ENCODE measurements at places on chromosomes 11 and 22.

DNA sequence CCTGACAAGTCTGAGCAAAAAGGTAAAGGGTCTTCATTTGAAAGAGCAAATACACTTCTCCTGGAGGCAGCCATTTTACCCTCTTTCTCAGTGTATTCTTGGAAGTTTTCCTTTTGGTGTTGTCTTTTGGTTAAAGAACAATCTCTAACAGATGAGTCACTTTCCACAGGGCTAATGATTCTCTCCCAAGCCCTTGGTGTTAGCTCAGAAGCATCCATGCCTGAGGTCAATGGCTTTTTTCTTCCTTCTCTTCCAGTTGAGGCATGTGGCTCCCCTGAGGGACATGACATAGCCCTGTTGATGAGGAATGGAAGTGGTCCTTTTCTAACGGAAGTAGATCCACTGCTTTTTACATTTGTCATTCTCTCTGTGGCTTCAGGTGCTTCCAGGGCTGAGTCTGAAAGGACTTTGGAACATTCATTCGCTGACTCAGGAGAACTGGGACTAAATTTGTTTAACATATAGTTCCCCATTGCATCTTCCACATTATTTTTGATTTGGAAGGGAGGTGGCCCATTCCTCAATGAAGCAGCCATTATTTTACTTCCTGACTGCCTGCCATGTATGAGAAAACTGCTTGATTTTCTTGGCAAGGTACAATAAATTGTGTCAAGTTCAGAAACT lies 13.8 kb upstream of the POGLUT3 start:
- no peak for DNase-seq

DNA sequence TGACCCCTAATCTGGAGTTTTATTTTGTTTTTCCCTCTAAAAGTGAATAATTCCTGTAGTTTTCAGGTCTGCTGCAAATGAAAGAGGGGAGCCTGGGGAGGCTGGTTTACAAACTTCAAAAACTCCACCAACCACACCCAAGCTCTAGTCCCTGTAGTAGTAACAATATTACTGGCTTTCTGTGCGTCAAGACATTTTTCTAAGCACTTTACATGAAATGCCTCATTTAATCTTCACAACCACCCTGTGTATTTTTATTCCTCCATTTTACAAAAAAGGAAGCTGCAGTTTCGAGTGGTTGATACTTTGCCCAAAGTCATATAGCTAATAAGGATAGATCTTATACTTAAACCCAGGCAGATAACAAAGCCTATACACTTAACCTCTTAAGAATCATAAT lies 23.5 kb downstream of the CTNND1 start:
- no peak for DNase-seq

DNA sequence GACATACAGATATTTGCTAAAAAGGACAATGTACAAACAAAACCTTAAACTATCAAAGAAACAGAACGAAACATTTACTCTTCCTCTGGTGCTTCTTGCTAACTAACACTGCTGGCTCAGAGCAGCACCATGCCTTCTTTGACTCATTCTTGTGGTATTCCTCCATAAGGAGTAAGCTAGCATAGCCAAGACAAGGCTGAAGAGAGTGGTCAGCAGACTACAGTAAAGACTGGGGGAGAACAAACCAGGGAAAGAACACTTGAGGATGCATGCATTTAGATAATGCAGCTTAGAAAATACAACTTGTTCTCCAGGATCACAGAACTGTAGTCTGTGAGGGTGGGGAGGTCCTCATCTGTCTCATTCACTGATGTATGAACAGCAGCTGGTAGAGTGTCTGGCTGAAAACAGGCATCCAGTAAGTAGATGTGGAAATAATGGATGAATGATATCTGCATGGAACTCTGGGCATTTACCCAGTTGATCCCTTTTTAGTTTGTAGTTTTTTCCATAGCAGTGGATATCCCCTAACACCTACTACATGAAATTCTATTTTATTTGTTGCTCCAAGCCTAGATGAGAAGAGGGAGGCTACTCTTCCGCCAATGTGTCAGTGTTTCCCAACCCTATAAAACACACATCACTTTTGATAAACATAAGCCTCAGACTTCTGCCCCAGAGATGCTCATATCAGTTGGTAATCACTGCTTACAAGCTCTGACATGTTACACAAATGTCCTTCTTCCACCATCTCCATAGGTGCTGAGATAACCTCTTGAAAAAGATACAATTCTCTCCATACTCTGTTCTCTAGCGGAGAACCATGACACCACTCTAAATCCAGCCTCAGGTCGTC lies 7.3 kb downstream of the SNX19 start:
- DNase-seq, result no peak

DNA sequence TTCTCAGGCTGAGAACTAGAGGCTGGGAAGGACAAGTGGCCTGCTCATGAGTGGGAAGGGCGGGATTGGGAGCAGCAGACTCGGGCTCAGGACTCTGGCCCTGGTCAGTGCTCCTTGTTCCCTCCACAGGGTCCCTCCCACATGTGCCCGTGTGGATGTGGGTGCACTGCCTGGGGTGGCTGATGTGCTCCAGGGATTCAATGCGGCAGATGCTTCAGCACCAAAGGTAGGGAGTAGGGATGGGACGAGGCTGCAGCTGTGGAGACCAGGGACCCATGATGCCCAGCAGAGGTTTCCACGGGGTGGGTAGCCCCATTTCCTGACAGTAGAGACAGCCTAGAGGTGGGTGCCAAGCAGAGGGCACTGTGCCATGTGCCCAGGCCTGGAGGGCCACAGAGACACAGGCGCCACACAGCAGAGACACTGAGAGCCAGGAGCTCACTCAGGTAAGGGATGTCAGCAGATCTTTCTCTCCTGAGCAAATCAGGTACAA lies 89.5 kb downstream of the GGTLC2 start:
- DNase-seq, result no peak

- DNase-seq, result no peak
Measured at GRCh38 chr11:64743591-64744543, at the start of gene RASGRP2. Gene RASGRP2, minus strand, starts transcription at chr11:64744142. Its CDS starts 1,276 bp downstream, at chr11:64742866.

DNA sequence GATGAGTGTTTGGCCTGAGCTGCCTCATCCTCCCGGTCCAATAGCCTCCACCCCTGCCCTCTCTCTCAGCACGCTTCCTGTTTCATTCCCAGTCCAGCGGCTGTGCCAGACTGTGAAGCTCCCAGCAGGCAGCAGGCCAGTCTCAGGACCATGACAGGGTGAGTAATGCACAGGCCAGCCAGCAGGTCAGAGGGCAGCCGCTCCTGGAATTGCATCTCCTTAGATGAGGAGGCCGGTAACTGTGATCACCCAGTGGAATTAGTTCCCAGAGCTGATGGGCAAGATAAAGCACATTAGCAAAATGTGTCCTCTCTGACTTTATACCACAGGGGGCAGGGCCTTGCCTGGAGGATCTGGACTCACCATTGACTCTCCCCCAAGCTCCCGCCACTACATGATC lies 251.2 kb downstream of the ETS1 start:
- no peak for DNase-seq

DNA sequence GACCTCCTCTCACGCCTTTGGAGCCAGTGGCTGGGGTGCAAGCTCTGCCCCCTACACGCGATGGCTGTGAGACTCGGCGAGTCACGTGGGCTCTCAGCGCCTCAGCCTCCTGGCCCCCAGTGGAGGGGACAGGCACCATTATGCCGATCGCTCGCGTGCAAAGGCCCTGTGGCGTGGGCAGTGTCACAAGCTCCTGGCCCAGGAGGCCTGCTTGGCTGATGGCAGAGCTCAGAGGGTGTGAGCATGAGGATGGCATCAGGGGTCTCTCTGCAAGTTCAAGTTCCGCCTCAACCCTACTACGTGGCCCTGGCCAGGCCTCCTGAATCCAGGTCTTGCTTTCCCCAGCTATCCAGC lies 90.8 kb upstream of the KCNQ1OT1 start:
- DNase-seq, result no peak

DNA sequence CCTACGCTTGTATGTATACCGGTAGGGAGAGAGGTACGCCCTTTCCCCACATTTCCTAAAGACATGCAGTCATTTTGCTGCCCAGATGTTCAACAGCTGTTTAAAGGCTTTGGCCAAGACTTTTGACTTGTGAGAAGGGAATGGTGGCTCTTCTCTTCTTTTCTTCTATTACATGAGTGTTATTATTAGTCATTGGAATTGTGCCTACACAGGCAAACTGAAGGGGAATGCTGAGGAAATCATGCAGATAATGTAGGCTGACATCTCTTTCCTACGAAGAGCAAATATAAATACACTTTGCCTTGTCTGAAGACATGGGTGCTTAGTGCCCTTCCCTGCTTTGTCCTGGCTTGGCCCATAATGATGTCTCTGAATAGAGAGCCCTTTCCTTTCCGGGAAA lies 194.3 kb upstream of the NARS2 start:
- no peak for DNase-seq

- no peak for DNase-seq
Measured at GRCh38 chr11:102473543-102473942, 21.0 kb upstream of the TMEM123 start.

DNA sequence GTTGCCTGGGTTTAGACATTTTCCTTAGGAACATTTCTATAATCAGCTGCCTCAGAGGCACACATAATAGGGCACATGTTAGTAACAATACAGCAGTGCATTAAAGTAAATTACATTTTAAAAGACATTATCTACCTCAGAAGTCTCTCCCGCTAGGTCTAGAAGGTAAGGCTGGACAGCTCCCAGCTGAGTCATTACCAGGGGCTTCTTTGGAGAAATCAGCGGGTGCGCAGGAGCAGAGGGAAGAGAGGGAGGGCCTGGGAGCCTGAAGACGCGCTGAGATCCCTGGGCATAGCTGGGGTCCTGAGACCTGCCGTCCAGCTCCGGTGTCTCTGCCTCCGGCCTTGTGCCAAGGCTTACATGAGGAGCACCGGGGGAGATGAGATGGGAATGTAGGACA lies 67.7 kb downstream of the TMPRSS5 start:
- no peak for DNase-seq

DNA sequence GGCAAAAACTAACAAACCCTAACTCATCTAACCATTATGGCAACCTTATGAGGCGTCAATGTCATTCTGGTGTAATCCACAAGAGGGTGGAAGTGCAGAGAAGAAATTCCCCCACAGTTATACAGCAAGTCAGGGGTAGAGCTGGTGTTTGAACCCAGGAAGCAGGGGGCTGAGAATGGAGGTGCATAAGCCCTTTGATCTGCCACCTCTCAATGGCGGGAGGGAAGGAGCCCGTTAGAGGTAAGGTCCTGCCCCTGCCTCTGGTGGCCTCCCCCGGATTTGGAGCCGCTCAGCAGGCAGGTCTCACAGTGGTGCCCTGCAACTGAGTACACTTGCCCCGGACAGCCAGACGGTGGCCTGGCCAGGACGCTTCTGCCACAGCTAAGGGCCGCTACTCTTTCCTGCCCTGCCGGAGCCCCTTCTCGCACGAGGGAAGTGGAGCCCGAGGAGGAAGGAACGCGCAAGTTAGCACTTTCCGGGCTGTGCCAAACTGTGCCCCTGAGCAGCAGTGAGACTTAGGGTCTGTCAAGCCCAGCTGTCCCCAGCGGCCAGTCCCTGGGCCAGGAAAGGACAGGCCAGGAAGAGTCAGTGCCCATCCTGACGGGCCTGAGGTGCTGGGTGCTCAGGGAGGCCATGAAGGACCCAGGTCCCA lies 1.1 kb downstream of the FXYD2 start:
- no peak for DNase-seq

- DNase-seq, result peak; percentile 31
Measured at GRCh38 chr11:128498721-128499245, 88.6 kb downstream of the ETS1 start.

GRCh38 chr11:121437686-121438078 lies 14.4 kb upstream of the SORL1 start:
- DNase-seq, result no peak

DNA sequence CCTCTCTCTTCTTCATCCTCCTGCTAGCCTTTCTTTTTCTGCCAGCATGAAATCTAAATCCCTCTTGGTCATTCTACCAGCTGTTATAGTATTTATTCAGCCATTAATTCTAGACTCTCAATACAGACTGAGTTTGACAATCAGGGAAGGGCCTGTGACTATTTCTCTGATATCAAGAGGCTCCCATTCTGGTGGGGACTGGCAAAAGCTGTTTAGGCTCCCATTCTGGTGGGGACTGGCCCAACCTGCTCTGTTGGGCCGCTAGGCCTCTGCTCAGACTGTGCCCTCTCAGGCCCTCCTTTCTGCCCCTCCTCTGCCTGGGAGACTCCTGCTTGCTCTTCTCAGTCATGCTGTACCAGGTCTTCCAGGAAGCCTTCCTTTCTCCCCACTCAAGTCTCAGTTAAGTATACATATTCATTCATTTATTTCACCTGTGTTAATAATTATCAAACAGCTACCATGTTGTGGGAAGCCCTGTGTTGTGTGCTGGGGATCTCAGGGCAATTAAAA lies 323.7 kb upstream of the NARS2 start:
- no peak for DNase-seq

DNA sequence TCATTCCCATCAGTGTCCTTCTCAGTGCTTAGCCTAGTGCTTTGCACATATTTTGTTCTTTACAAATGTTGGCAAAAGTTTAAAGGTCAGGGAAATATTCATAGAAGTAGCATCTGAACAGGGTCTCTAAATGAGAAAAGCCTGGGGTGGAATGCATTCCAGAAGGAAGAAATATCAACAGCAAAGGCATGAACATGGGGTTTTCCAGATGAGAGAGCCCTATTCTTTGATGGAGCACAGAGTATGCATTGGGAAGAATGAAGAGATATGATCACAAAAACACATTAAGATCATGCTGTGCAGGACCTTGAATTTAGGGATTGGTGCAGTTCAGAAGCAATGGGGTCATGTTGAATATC lies 140.2 kb downstream of the SNX19 start:
- no peak for DNase-seq

DNA sequence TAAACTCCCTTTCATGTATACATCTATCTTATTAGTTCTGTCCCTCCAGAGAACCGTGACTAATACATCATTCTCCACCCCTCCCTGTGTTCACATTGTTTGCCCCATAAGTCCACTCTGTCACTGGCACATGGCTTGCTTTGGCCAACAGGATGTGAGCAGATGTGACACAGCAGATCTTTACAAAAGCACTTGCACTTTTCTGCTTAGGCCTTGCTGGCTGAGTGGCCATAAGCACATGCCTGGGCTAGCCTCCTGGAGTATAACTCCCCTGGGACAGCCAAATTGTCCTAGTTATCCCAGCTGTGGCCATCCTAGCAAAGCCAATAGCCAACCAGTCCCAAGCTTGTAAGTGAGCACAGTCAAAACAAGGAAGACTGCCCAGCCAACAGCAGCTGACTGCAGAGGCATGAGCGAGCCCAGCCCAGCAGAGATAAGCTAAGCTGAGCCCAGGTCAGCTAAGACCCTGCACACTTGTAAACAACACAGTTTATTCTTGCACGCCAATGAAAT lies 9.7 kb upstream of the RCN1 start:
- no peak for DNase-seq

DNA sequence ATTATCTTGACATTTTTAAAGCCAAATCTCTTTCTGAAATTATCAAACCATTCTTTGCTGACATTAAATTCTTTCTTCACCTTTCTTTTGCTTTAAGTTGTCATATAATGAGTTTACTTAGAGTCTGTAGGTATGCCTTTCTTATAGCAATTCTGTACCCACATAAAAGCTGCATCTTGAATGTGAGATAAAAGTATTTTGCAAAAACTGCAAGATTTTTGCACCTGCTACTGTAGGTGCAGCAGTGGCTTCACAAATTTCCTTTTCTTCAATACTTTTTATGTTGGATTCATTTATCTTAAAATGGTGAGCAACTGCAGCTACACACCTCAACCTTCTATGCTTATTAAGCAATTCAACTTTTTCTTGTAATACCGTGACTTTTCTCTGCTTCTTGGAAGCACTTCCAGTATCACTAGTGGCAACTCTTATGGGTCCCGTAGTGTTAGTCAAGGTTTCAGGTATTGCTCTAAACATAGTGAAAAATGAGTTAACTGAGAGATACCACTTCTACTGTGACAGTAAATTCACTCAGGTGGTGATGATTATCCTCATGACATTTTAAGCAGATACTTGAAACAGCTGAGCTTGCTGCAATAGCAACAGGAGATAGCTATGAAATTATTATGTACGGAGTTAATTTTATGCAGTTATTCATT lies 18.8 kb downstream of the ZFP91 start:
- DNase-seq, result no peak

Data from SW 1271 (cell line).